ENCODE measurements at places on chromosomes 16 and 17.
A peak's percentile ranks its signal among the peaks of the same experiment; 100 is the strongest.

- no peak for DNase-seq
Observed at GRCh38 chr17:76473541-76473985, 6.2 kb downstream of the AANAT start.

DNA sequence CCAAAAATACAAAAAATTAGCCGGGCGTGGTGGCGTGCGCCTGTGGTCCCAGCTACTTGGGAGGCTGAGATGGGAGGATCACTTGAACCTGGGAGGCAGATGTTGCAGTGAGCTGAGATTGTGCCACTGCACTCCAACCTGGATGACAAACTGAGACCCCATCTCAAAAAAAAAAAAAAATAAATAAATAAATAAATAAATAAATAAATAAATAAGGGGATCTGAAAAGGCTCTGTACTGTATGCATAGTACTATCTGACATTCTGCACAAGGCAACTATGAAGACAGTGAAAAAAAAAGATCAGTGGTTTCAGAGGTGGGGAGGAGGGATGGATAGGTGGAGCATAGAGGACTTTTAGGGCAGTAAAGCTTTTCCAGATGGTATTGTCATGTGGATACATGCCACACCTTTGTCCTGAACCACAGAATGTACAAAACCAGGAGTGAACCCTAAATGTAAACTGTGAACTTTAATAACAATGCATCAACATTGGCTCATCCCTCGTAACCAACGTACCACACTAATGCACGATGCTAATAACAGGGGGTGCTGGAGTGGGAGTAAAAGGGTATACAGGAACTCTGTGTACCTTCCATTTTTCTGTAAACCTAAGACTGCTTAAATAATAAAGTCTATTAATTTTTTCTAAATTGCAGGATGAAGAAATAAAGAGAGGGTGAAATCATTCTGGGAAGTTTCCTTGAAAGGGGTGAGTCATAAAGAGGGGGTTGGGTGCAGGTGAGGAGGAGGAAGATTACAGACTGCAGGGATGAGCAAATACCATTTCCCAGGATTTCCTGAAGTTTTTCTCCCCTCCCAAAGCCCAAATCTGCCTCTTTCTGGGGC, 155.8 kb upstream of the SDK2 start:
- no peak for DNase-seq

GRCh38 chr16:89805136-89805905, 11.1 kb downstream of the FANCA start:
- DNase-seq, result no peak

- DNase-seq, result no peak
Observed at GRCh38 chr16:53817117-53817755, 113.3 kb downstream of the FTO start.

DNA sequence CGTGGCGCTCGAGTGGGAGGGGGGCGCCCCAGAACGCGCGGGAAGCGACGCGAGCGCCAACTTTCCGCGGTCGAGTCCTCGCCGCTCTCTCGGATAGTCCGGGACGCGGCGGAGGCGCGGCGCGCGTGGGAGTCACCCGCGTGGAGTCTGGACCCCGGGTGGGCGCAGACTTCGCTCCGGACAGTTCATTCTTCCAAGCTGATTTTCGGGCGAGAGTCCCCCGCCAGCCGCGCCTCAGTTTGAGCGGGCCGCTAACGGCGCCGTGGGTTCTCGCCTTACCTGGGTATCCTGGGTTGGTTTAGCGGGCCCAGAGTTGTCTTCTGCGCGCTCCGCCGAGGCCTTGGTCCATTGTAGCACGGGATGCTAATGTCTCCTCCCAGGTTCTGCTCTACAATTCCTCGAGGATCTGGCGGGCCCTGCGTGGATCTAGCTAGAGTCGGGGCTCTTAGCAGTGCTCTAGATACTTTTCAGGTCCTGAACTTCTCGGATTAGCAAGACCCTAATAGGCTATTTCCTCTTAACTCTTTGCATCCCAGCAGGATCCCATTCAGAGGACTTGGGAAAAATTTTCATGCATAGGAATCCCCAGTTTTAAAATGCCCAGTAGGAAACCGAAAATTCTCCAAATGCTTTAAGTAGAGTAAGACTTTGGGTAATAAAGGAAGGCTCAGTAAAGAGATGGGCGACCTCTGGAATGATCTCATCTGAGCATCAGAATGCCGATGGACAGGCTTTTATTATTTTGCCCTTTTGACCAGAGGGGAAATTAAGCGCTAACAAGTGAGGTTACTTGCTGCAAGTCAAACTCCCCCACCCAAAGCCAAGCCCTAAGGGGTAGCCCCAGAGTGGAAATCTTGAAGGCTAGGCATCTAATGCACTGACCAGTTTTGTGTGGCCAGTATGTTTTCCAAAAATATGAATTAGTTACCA, 537 bp upstream of the GJC1 start:
- peak; percentile 6 for DNase-seq

- DNase-seq, result no peak
Observed at GRCh38 chr16:72066747-72067146, 3.7 kb downstream of the HPR start.

GRCh38 chr17:2405247-2405926, 4.5 kb upstream of the MNT start:
- no peak for DNase-seq

- no peak for DNase-seq
Observed at GRCh38 chr17:32958418-32958817, 30.5 kb downstream of the TMEM98 start.

- DNase-seq, result no peak
Observed at GRCh38 chr16:30053376-30054015, 12.1 kb upstream of the ALDOA start.

- no peak for DNase-seq
Observed at GRCh38 chr17:39652587-39653315, 12.4 kb upstream of the TCAP start.

DNA sequence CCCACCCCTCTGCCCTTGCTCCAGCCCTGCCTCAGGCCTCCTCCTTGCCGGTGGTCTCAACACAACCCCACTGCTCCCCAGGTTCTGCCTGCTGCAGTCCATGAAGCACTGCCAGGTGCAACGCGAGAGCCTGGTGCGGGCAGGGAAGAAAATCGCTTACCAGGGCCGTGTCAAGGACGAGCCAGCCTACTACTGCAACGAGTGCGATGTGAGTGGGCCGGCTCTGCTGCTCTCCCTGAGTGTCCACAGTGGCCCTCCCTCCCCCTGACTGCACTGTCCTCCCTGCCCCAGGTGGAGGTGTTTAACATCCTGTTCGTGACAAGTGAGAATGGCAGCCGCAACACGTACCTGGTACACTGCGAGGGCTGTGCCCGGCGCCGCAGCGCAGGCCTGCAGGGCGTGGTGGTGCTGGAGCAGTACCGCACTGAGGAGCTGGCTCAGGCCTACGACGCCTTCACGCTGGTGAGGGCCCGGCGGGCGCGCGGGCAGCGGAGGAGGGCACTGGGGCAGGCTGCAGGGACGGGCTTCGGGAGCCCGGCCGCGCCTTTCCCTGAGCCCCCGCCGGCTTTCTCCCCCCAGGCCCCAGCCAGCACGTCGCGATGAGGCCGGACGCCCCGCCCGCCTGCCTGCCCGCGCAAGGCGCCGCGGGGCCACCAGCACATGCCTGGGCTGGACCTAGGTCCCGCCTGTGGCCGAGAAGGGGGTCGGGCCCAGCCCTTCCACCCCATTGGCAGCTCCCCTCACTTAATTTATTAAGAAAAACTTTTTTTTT, 1.8 kb upstream of the TMEM88 start:
- DNase-seq, result no peak

GRCh38 chr17:32341141-32341856, 674 bp downstream of the C17orf75 start:
- DNase-seq, result no peak

DNA sequence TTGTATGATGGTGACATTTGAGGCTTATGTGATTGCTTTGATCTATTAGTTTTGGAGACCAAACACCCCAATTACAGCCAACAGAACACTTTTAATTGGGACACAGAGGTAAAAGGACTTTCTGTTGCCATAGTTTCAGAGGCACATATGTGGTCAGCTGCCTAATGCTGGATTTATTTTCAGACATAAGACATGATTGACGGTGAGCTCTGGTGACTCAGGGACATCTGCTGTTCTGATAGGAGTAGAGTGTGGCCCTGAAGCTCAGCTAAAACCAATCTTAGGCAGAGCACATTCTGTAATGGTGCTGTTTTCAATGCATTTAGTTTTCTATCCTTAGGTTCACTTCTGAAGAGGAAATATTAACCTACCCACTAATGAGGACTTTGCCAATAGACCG, 247.1 kb downstream of the UTP18 start:
- no peak for DNase-seq

- DNase-seq, result no peak
Observed at GRCh38 chr16:57156351-57156703, 29.5 kb downstream of the PSME3IP1 start.

DNA sequence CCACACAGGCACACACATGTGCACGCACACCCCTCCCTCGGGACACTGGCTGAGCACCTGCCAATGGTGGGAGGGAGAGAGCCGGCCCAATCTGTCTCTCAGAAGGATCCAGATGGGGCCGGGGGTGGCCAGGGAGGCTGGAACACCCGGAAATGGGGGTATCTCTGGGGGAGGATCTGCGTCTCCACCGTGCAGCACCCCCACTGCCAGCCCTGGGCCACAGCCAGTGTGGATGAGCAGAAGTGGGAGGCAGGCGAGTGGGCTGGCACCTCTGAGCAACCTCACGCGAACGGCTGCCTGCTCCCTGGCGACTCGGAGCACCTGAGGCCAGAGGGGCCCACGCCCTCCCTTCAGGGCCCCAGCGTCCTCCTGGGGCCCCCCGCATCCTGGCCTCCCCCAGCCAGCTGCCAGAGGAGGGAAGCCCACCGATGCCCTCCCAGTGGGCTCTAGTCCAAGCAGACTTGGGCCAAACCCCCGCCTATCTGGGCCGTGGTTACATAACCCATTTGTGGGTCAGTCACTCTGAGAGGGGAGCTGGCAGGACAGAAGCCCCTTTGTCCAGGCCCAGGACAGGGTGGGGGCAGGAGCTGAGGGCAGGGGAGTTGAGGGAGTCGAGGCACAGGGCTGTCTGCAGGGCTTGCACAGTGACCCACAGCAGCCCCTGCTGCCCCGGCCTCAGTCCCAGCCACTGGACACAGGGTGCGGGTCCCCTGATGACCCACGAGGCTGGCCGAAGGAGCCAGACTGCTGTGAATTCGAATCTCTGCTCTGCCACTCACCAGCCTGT, 5.6 kb downstream of the CASKIN1 start:
- DNase-seq, result no peak

DNA sequence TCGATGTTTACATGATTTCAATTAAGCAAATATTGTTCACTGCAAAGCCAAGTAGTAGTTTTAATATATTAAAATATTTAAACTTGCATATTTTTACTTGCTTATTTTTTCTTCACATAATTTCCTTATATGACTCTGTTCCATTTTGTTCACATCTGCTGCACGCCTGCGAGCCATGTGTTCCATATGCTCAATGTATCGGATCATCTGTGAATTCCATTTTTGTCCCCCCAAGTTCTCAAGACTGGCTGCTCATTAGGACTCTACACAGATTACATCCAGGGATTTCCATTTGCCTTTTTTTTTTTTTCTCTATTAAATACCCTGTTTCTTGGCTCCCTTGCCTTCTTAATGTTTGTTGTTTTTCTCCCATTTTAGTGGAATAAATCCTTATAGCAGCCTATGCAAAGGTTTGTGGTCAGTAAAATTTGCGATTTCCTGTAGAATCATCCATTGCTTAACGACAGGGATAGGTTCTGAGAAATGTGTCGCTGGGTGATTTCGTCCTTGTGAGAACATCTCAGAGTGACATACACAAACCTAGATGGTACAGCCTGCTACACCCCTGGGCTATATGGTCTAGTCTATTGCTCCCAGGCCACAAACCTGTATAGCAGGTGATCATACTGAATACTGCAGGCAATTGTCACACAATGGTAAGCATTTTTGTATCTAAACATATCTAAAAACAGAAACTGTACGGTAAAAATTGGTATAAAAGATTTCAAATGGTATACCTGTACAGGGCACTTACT, 30.2 kb upstream of the TEKT3 start:
- no peak for DNase-seq

GRCh38 chr17:163514-164098, 17.8 kb downstream of the DOC2B start:
- DNase-seq, result no peak

- no peak for DNase-seq
Observed at GRCh38 chr16:11207646-11208045, 48.4 kb downstream of the SOCS1 start.

DNA sequence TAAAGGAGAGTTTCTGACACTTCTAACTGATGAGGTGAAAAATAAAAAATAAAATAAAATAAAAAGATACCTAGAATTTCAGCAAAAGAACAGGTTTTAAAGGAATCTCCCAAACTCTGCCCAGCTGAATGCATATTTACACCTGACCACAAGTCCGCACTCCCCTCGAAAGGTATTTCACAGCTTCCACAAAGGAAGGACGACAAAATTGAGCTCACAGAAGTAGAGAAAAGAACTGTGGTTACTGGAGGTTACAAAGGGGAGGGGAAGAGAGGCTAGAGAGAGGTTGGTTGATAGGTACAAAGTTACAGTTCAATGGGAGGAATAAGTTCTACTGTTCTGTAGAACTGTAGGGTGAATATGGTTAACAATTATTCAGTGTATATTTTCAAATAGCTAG, 5.0 kb downstream of the LITAF start:
- DNase-seq, result no peak

DNA sequence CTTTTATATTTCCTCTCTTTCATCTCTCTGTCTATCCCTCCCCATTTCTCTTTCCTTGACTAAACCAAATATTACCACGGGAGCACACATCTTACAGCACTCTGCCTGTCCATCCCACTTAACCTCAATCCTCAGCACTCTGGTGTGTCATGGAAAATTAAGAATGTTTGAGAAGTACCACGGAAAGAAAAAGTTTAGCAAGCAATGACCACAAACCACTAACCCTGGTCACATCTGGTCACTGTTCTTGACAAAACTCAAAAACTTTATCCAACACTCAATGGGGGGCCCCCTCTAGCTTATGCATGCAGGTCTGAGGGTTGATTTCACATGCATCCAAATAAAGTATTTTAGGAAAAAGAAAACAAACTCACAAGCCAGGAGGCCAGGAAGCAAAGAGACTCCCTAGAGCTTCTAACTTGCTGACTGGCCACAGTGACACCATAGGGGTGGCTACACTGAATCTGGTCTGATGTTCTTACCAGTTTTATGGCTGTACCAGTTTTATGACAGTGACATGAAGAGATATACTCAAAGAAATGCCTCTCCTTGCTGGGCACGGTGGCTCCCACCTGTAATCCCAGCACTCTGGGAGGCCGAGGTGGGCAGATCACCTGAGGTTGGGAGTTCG, 229.2 kb downstream of the STX8 start:
- no peak for DNase-seq

- no peak for DNase-seq
Observed at GRCh38 chr17:50112694-50113093, 17.3 kb downstream of the SAMD14 start.

GRCh38 chr17:43517615-43518386, 28.3 kb downstream of the ETV4 start:
- no peak for DNase-seq

- no peak for DNase-seq
Observed at GRCh38 chr16:10751291-10751697, 7.7 kb downstream of the NUBP1 start.

DNA sequence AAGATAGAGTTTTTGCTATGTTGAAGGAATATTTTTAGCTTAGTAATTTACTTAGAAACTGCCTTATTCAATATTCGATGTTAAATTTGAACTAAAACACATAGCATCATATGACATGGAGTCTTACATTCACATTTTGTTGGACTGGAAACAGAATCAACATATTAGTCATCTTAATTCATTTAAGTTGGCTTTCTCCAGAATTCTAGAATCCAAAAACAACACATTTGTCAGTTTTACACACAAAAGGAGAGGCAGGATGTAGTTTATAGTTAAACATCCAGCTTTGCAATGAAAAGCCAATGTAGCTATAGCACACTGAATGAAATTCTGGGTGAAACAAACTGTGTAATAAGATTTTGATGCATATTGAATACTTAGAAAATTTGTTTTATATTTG, 43.3 kb downstream of the WWOX start:
- no peak for DNase-seq
